H7 (cell line): ENCODE measurements at places on chromosomes 1 and 21.
A peak's percentile ranks its signal among the peaks of the same experiment; 100 is the strongest.

DNA sequence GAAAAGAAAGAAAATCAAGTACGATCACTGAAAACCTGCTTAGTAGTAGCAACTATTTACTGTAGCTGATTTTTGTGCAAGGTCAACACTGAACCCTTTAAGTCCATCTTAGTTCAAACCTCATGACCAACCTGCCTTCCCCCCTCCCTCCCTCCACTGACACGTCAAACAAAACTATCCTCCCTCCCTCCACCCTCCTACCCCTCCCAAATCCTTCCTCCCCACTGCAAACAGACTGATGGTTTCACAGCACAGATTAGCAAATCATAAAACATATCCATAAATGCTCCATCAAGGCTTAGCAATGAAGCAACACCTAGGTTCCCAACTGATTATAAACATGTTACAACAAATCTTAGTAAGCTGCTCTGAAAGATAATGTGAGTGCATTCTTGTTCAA is 164.3 kb upstream of the GREM2 start:
- DNase-seq, result no peak

GRCh38 chr1:244302876-244303609 is 148.7 kb downstream of the ADSS2 start:
- DNase-seq, result no peak

DNA sequence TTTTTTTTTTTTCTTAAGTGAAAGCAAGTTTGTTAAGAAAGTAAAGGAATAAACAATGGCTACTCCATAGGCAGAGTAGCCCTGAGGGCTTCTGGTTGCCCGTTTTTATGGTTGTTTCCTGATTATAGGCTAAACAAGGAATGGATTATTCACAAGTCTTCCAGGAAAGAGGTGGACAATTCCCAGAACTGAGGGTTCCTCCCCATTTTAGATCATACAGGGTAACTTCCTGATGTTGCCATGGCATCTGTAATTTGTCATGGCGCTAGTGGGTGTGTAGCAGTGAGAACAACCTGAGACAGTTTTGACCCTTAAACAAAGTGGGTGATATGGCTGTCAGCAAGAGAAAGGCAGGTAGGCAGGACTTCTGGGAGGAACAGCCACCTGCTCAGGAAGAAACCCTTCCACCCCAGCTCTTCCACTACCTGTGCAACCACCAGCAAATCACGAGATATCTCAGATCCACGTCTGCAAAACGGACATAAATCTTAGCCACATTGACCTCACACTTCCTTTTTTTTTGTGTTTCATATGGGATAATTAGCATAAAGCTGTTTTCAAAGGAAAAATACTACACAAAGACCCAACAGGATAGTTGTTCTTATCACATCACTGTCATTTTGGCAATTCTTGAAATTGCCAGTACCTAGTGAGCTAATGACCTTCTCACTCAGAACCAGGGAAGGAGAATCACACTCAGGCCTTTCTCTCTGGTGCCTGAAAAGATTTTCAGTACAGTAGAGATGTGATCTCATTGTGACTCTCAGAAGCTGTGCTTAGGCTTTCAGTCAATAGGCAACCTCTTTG is 34.8 kb upstream of the DUSP10 start:
- no peak for DNase-seq

DNA sequence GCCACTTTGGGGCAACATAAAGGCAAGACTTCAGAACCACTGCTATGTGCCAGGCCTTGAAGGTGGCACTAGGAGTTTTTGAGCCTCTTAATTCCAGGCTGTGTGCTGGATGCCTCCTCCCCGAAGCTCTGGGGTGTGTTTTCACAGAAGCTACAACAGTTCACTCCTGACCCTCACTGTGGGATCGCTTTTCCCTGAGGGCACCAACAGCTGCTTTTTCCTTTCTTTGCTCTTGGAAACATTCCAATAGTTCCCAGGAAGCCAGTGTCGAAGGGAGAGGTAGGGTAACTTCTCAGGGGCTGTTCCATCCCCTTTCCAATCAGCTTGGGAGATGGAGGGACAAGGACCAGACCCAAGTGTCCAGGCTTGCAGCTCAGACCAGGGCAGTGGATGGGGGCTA is 153.4 kb downstream of the C1orf94 start:
- DNase-seq, result no peak

GRCh38 chr1:207335695-207336363 is 14.4 kb downstream of the CD55 start:
- DNase-seq, result no peak

DNA sequence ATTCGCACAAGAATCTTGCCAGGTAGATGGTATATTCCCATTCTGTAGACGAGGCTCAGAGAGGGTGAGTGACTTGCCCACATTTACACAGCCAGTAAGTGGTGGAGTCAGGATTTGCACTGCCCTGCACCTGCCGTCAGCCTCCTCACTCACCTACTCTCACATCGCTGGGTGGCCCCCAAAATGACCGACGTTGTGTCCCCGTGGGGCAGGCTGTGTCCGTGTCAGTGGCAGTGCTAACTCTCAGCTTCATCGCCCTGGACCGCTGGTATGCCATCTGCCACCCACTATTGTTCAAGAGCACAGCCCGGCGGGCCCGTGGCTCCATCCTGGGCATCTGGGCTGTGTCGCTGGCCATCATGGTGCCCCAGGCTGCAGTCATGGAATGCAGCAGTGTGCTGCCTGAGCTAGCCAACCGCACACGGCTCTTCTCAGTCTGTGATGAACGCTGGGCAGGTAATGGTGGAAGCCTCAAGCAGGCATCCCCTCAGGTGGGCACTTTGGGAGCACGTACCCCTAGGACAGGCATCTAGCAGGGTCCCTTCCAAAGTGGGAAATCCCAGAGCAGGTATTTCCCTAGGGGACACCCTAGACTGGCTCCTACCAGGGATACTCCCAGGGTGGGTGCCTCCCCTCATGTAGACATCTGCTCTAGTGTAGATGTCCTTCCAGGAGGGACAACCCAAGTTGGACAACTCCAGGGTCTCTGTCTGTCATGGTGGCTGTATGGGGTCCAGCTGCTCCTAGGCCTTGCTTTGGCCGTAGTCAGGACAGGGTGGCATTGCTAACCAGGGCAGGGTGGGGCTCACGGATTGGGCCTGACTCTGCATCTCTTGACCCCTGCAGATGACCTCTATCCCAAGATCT is 3.4 kb downstream of the HCRTR1 start:
- DNase-seq, result peak; percentile 25
